Endothelial cell of coronary artery (primary cell): ENCODE measurements at places on chromosomes 3 and 15. TPM values are rescaled to one million over a fixed set of nuclear protein-coding genes. Genes with fewer than 3 reads are reported as not detected.

The ATP13A4 gene
- 0.09 TPM in 2 replicates for total RNA-seq

The PLA2G4F gene
- not detected in 2 replicates for total RNA-seq

The NUP210 gene
- 0.18 and 0.28 TPM in 2 replicates for total RNA-seq

The TGM5 gene
- not detected in 2 replicates for total RNA-seq

The CCDC39 gene
- total RNA-seq: under 0.01 TPM in 1 of 2 replicates, not detected in the other

The SLC28A1 gene
- total RNA-seq: not detected in 2 replicates

The HTR3E gene
- total RNA-seq: not detected in 2 replicates

The CCR1 gene
- not detected in 2 replicates for total RNA-seq

The LMAN1L gene
- total RNA-seq: not detected in 2 replicates

The ZNF106 gene
- 47.7 and 59.2 TPM in 2 replicates for total RNA-seq

The PATL2 gene
- under 0.01 and 0.09 TPM in 2 replicates for total RNA-seq

The PROK2 gene
- not detected in 2 replicates for total RNA-seq

The MED12L gene
- total RNA-seq: 0.18 and 0.19 TPM in 2 replicates

The TMEM266 gene
- total RNA-seq: not detected in 2 replicates

The COL7A1 gene
- 0.18 and 1.4 TPM in 2 replicates for total RNA-seq

The C2CD4B gene
- 18.5 and 38.2 TPM in 2 replicates for total RNA-seq

The AGTR1 gene
- total RNA-seq: not detected in 2 replicates

The MOBP gene
- 0.09 and 0.19 TPM in 2 replicates for total RNA-seq

The GOLGA8F gene
- not detected in 2 replicates for total RNA-seq

The DUOX1 gene
- total RNA-seq: not detected in 2 replicates

The NR1I2 gene
- under 0.01 and 0.09 TPM in 2 replicates for total RNA-seq

The NIT2 gene
- 8.7 and 10.8 TPM in 2 replicates for total RNA-seq

The PGBD4 gene
- total RNA-seq: 0.90 and 2.0 TPM in 2 replicates

The CPLX3 gene
- not detected in 2 replicates for total RNA-seq

The CYP19A1 gene
- 0.09 and 0.19 TPM in 2 replicates for total RNA-seq

The TRPM1 gene
- 0.19 and 0.27 TPM in 2 replicates for total RNA-seq

The ROPN1 gene
- not detected in 2 replicates for total RNA-seq

The ECE2 gene
- not detected in 2 replicates for total RNA-seq

The HESX1 gene
- 0.18 and 0.19 TPM in 2 replicates for total RNA-seq

The C3orf85 gene
- total RNA-seq: not detected in 2 replicates

The ZNF592 gene
- 3.6 and 6.2 TPM in 2 replicates for total RNA-seq
